IgD-negative memory B cell (primary cell): ENCODE measurements at places on chromosomes 13 and 19. TPM values are rescaled to one million over a fixed set of nuclear protein-coding genes. Genes with fewer than 3 reads are reported as not detected.

Gene DGKH
- 0.03 TPM for polyA plus RNA-seq

Gene TUBA3C
- not detected for polyA plus RNA-seq

Gene ANKRD24
- polyA plus RNA-seq, result not detected

Gene DNAAF3
- not detected for polyA plus RNA-seq

Gene GRIN2D
- polyA plus RNA-seq, result not detected

Gene ZNF230
- polyA plus RNA-seq, result 4.7 TPM

Gene OR7D2
- 0.43 TPM for polyA plus RNA-seq

Gene ZNF497
- polyA plus RNA-seq, result 2.1 TPM

Gene PSG1
- polyA plus RNA-seq, result not detected

Gene LENG8
- polyA plus RNA-seq, result 11.4 TPM

Gene SIGLEC12
- polyA plus RNA-seq, result 1.1 TPM

Gene IGFL2
- not detected for polyA plus RNA-seq

Gene ELSPBP1
- not detected for polyA plus RNA-seq

Gene APOC1
- not detected for polyA plus RNA-seq

Gene KLK15
- polyA plus RNA-seq, result not detected

Gene CHAMP1
- polyA plus RNA-seq, result 14.6 TPM

Gene LILRA1
- polyA plus RNA-seq, result not detected

Gene CEACAM7
- polyA plus RNA-seq, result not detected

Gene ZNF439
- 8.7 TPM for polyA plus RNA-seq

Gene FFAR2
- not detected for polyA plus RNA-seq

Gene CYP4F2
- polyA plus RNA-seq, result not detected

Gene ZNF541
- not detected for polyA plus RNA-seq

Gene OLFM2
- 0.21 TPM for polyA plus RNA-seq

Gene CEBPA
- 0.15 TPM for polyA plus RNA-seq

Gene SIX5
- 0.41 TPM for polyA plus RNA-seq

Gene CBARP
- not detected for polyA plus RNA-seq

Gene COX7A1
- polyA plus RNA-seq, result not detected

Gene POSTN
- polyA plus RNA-seq, result not detected

Gene BRCA2
- polyA plus RNA-seq, result 6.5 TPM

Gene KLK5
- not detected for polyA plus RNA-seq
